ENCODE measurements at places on chromosomes 3 and 15.

GRCh38 chr3:29283231-29284119, 2.6 kb downstream of the RBMS3 start:
- DNase-seq = peak; percentile 44

GRCh38 chr15:64256051-64256450, 93.2 kb upstream of the PPIB start:
- DNase-seq = no peak

GRCh38 chr3:27730774-27731659, 8.9 kb upstream of the EOMES start:
- no peak for DNase-seq

DNA sequence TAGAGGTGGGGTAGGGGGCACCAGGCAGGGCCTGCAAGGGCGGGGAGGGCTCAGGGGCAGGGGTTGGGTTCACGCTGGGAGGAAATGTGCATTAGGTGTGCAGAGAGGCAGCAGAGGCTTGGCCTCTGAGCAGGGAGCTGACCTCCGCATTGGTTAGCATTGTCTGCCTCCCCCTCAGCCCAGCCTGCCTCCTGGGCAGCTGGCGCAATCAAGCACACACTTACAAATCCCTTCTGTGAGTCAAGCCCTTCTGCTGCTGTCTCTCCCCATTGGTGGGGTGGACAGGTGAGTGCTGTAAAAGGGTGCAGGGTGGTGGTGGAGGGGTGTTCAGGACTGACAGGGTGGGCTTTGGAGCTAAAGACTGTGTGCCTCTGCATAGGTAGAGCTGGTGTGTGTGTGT, 9.3 kb downstream of the LOXL1 start:
- DNase-seq = no peak

GRCh38 chr15:99729920-99730319, 3.3 kb downstream of the LYSMD4 start:
- DNase-seq = peak; percentile 57

DNA sequence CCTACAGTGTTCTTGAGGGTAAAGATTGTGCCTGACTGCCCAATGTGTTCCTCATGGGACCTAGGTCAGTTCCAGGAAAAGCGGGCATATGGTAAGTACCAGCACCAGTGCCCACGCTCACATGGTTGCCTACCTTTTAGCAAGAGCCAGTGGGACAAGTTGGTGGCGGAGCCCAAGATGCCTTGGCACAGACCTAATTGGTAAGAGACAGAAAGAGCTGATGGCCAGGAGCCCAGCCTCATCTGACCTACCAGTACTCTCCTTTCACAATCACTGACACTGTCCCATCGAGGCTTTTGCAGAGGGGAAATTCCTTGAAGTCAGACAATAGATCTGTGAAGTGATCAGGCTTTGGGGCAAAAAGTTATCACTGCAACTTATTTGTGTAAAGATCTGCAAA, 98.4 kb upstream of the BCL6 start:
- no peak for DNase-seq

All from cardiac fibroblast (primary cell).